Tracheal epithelial cell (primary cell): ENCODE measurements at places on chromosomes 1 and 21. TPM values are rescaled to one million over a fixed set of nuclear protein-coding genes. Genes with fewer than 3 reads are reported as not detected.

The CD1B gene
- total RNA-seq, result not detected in 2 replicates

The NBPF6 gene
- total RNA-seq, result not detected in 2 replicates

The RPE65 gene
- not detected in 2 replicates for total RNA-seq

The C1orf185 gene
- not detected in 2 replicates for total RNA-seq

The REN gene
- not detected in 2 replicates for total RNA-seq

The TPTE gene
- total RNA-seq, result not detected in 2 replicates

The AMIGO1 gene
- 0.48 and 0.64 TPM in 2 replicates for total RNA-seq

The LCE2A gene
- total RNA-seq, result not detected in 2 replicates

The FMO1 gene
- total RNA-seq, result 0.64 TPM in 1 of 2 replicates, not detected in the other

The NTNG1 gene
- total RNA-seq, result 3.6 and 6.3 TPM in 2 replicates

The CFHR4 gene
- not detected in 2 replicates for total RNA-seq

The ARHGEF16 gene
- total RNA-seq, result 21.0 and 34.1 TPM in 2 replicates

The KLHDC8A gene
- 0.24 TPM in 1 of 2 replicates, not detected in the other for total RNA-seq

The TNFSF4 gene
- total RNA-seq, result under 0.01 and 0.24 TPM in 2 replicates

The NHLH1 gene
- total RNA-seq, result not detected in 2 replicates

The LYST gene
- 16.6 and 23.0 TPM in 2 replicates for total RNA-seq

The MKNK1 gene
- 8.1 and 10.4 TPM in 2 replicates for total RNA-seq

The ATG4C gene
- 4.1 and 6.6 TPM in 2 replicates for total RNA-seq

The LORICRIN gene
- not detected in 2 replicates for total RNA-seq

The DIO1 gene
- total RNA-seq, result not detected in 2 replicates

The TLR5 gene
- 0.48 and 1.1 TPM in 2 replicates for total RNA-seq

The VTCN1 gene
- 0.85 and 4.8 TPM in 2 replicates for total RNA-seq

The ESRRG gene
- total RNA-seq, result under 0.01 TPM in 1 of 2 replicates, not detected in the other
